ENCODE measurements at places on chromosomes 6 and 20.

GRCh38 chr20:17501701-17502100 is 29.5 kb downstream of the BFSP1 start:
- DNase-seq, result no peak

GRCh38 chr6:62942000-62942399 is 269.3 kb upstream of the FKBP1C start:
- no peak for DNase-seq

GRCh38 chr20:588932-589672 is 21.0 kb downstream of the TCF15 start:
- no peak for DNase-seq

GRCh38 chr6:36852481-36853147 is 13.4 kb upstream of the CPNE5 start:
- DNase-seq, result peak; percentile 87

- DNase-seq, result no peak
Measured at GRCh38 chr6:2516059-2516458, 234.7 kb downstream of the MYLK4 start.

GRCh38 chr6:38262609-38263008 is 377.1 kb downstream of the BTBD9 start:
- peak; percentile 80 for DNase-seq

- no peak for DNase-seq
Measured at GRCh38 chr6:163728442-163729126, 314.1 kb downstream of the QKI start.

- DNase-seq, result peak; percentile 2
Measured at GRCh38 chr6:102619585-102619984, 1226.1 kb downstream of the GRIK2 start.

GRCh38 chr20:35166242-35166830 is 5.5 kb upstream of the PROCR start:
- DNase-seq, result no peak

DNA sequence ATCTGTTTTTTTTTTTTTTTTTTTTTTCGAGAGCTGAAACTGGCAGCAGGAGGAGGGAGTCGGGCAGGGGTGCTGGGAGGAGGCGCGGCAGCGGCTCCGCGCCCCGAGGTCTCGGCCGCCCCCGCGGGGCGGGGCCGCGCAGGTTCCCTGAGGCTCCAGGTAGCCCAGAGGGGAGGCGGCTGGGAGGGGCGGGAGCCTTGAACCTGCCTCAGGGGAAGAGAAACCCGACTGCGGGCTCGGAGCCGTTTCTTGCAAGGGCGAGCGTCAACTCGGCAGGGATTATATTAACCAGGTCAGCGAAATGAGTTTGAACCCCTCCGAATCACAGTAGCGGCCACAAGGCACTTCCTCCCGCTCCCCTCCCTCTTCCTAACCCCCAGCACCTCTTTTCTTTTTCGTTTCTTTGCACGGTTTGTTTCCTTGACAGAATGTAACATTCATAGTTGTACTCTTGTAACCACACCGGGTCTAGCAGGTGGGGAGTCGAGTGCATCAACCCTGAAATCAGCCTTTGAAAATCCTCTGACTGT is 2.0 kb downstream of the MYB start:
- DNase-seq, result no peak

DNA sequence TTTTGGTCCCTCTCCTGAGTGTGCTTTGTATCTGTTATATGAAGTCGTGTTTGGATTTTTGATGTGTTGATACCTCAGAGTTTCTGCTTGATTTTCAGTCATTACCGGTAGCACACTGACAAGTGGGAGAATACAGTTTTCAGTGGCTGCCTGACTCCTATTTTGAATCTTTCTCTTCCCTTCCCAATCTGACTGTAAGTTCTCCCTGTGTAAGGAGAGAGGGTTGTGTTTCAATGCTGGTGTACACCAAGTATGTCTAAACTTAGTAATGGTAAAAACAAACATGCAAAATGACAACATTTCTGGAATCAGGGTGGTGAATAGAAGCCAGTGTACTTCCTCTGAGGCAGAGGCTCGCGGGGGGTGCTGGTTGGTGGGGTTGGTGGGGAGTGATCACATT is 103.4 kb downstream of the HIVEP1 start:
- no peak for DNase-seq

- DNase-seq, result peak; percentile 3
Measured at GRCh38 chr6:122610690-122611455, 668 bp downstream of the PKIB start.

DNA sequence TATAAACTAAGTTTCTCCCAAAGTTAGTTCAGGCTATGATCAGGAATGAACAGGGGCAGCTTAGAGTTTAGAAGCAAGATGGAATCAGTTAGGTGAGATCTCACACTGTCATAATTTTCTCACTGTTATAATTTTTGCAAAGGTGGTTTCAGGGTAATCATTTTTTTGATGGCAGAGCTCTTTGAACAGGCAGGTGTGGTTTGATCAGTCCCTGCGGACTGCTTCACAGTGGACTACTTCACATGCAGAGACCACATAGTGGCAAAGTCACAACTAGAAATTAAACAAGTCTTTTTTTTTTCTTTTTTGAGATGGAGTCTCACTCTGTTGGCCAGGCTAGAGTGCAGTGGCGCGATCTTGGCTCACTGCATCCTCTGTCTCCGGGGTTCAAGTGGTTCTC is 6.8 kb downstream of the MAS1 start:
- no peak for DNase-seq

DNA sequence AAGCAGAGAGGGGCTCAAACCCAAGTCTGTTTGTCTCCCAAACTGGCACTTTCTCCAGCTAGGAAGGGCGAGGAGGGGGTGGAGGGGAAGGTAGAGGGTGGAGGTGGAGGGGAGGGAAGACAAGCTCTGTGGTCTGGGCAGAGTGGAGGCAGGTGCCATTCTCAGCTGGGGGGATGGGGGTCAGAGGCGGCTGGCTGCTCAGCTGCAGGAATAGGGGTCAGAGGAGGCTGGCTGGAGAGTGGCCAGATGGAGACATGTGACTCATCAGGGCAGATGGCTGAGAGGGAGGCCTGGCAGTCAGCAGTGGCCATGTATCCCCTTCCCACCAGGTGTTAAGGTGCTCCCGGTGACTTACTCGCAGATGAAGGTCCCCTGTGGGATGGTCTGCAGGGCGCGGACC is 3.5 kb upstream of the SLC44A4 start:
- peak; percentile 40 for DNase-seq

GRCh38 chr6:157748839-157749571 is 74.0 kb upstream of the SNX9 start:
- DNase-seq, result no peak

DNA sequence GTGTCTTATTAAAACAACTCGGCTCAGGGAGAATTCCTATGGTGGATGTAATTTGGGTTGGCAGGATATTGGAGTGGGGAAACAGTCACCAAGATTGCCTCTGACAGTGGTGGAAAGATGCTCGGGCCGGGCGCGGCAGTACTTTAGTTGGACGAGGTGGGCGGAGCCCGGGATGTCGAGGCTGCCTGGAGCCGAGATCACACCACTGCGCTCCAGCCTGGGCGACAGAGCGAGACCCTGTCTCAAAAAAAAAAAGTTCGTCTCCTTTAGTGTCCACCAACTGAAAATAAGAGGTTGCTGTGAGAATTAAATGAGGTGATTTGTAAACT is 621 bp downstream of the NOL7 start:
- peak; percentile 43 for DNase-seq

GRCh38 chr6:156944412-156944811 is 167.2 kb downstream of the ARID1B start:
- no peak for DNase-seq

DNA sequence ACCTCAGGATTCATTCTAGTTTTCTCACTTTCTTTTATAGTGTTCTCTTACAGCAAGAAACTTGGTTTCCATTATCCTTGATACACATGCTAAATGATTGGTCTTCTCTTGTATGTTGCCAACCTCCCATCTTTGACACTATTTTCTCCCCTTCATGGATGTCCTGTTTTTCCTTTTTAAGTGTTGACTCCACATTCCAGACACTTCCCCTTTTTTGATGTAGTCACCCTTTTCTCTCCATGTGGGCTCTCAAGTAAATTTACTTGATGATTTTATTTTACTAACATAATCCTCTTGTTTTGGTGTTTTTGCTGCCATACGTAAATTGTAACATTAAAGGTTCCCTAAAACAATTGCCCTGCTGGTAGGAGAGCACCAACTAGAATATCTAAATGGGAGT is 148.1 kb downstream of the ZFAND3 start:
- DNase-seq, result no peak

GRCh38 chr6:33840048-33840926 is 36.5 kb upstream of the MLN start:
- DNase-seq, result peak; percentile 98

All from iris pigment epithelial cell (primary cell).